ENCODE measurements at places on chromosomes 13 and 19.

- H3K4me1 ChIP-seq, result no peaks in the 10 kb centered on the region
- DNase-seq, result peak; percentile 25
- no peaks in the 10 kb centered on the region for H3K27me3 ChIP-seq
Observed at GRCh38 chr19:31947436-31948115, 397.8 kb upstream of the ZNF507 start.

GRCh38 chr13:24788538-24788937 is 24.6 kb downstream of the RNF17 start:
- H3K36me3 ChIP-seq, result no peaks in the 10 kb centered on the region
- no peak overlapping the region for H3K27ac ChIP-seq
- H3K27me3 ChIP-seq, result no peaks in the 10 kb centered on the region
- no peak for DNase-seq
- H3K4me3 ChIP-seq, result no peak overlapping the region
- no peaks in the 10 kb centered on the region for H3K4me1 ChIP-seq

DNA sequence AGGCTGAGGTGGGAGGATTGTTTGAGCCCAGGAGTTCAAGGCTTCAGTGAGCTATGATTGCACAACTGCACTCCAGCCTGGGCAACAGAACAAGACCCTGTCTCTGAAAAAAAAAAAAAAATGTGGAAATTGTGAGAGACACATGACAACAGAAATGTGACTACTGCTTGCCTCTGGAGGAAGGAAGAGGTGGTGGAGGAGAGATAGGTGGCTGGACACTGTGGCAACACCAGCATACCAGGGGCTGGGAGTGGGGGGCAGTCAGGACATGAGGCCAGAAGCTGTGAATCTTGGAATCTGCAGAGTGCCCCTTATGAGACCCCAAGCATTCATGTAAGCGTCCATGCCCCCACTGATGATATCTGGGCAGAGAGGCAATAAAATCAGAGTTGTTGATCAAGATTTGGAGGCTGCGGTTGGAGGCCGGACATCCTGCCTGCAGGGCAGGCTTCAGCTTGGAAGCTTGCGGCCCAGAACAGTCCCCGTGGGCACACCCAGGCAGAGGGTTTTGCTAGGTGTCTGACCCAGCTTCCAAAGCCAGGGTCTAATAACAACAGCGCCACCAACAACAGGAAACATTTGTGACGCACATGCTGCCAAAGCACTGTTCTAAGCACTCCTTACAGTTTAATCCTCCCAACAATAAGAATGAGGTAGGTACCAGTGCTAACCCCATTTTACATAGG is 16.9 kb downstream of the FAM187B start:
- H3K4me3 ChIP-seq, result no peak overlapping the region
- DNase-seq, result peak; percentile 76
- H3K27ac ChIP-seq, result peak overlapping the region; percentile 83
- no peaks in the 10 kb centered on the region for H3K36me3 ChIP-seq
- H3K27me3 ChIP-seq, result no peaks in the 10 kb centered on the region
- peaks cover 38% of the 10 kb centered on the region for H3K4me1 ChIP-seq

DNA sequence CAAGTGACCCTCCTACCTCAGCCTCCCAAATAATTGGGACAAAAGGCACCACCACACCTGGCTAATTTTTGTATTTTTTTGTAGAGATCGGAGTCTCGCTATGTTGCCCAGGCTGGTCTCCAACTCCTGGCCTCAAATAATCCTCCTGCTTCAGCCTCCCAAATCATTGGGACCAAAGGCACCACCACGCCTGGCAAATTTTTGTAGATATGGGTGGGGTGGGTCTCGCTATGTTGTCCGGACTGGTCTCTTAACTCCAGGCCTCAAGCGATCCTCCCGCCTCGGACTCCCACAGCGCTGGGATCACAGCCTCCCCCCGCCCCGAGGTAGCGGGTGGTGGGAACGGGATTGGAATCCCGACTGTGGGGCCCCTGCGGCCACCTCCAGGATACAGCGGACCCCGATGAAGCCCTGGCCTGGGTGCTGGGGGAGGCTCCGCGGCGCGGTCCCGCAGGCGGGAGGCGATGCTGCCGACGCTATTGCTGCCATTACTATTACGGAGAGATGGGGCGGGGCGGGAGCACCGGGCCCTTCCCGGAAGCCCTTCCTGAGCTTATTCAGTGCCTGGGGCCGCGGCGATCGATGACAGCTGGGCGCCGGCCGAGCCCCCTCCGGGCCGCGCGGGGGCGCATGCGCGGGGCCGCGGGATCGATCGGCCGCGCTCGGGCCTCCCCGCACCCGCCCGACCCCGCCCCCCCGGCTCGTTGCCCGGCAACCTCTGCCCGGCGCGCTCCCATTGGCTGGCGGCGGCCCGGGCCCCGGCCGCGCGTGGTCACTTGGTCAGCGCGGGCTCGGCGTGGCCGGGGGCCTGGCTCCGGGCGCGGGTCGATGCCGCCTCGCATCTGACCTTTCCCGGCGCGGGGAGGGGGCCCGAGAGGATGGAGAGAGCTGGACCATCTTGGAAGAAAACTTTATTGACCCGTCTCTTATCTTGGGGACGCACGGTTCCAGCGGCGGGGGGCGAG is 27.9 kb upstream of the ONECUT3 start:
- no peak overlapping the region for H3K4me3 ChIP-seq
- peaks cover 14% of the 10 kb centered on the region for H3K4me1 ChIP-seq

- no peak for DNase-seq
- H3K36me3 ChIP-seq, result no peaks in the 10 kb centered on the region
- H3K4me3 ChIP-seq, result no peak overlapping the region
- H3K27ac ChIP-seq, result no peak overlapping the region
- no peaks in the 10 kb centered on the region for H3K27me3 ChIP-seq
- no peaks in the 10 kb centered on the region for H3K4me1 ChIP-seq
Observed at GRCh38 chr19:34155686-34156085, 16.6 kb upstream of the LSM14A start.

GRCh38 chr13:20902438-20903163 is at the start of gene XPO4:
TSS of gene XPO4 (minus strand) at chr13:20902746. CDS start at chr13:20902738, 8 bp downstream.
- peaks cover 13% of the 10 kb centered on the region for H3K4me1 ChIP-seq
- peak; percentile 97 for DNase-seq
- H3K36me3 ChIP-seq, result no peaks in the 10 kb centered on the region

DNA sequence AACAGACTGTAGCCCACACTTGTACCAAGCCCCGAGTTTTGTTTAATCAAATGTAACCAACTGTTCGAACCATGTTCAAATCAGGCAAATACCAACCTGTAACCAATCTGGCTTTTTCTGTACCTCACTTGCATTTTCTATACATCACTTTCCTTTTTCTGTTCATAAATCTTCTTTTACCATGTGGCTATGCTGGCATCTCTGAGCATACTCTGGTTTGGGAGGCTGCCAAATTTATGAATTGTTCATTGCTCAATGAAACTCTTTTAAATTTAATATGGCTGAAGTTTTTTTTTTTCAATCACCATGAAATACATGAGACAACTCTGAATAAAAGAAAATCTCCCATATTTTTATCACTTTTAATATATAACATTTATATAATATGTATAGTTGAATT is 256.1 kb downstream of the SLITRK6 start:
- H3K4me1 ChIP-seq, result no peaks in the 10 kb centered on the region
- no peaks in the 10 kb centered on the region for H3K27me3 ChIP-seq
- no peak for DNase-seq
- H3K4me3 ChIP-seq, result no peak overlapping the region
- H3K36me3 ChIP-seq, result no peaks in the 10 kb centered on the region
- no peak overlapping the region for H3K27ac ChIP-seq

DNA sequence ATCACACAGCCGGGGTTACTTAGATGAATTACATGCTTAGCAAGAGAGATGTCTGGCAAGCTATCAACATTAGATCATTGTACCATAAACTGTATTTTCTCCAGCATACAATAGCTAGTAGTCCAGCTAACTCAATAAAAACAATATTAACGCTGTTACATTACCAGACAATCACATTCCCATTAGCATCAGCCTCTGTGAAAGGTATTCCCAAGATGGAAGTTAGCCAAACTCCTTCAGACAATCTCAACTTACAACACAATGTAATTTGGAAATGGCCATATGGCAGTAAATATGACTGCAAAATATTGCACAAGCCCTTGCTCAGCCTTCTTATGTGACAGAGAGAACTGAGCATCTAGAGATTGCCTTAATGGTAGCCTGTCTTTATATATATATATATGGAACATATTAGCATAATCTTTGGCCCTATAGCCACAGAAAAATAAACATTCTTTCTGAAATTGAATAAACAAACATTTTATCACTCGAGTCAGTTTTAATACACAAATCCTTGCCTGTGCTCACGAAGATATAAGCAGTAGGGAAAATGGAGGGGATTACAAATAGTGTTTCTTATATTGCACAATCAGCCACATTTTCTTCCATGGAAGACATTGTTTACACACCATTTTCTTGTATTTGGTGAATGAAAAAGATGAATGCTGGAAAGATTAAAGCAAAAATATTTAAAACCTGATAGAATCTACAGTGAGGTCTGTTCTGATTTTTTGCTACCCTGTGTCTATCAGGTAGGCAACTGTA is 1060.5 kb downstream of the DIAPH3 start:
- H3K4me3 ChIP-seq, result no peak overlapping the region
- H3K36me3 ChIP-seq, result no peaks in the 10 kb centered on the region
- peaks cover 3% of the 10 kb centered on the region for H3K4me1 ChIP-seq
- H3K27ac ChIP-seq, result no peak overlapping the region
- H3K27me3 ChIP-seq, result no peaks in the 10 kb centered on the region

DNA sequence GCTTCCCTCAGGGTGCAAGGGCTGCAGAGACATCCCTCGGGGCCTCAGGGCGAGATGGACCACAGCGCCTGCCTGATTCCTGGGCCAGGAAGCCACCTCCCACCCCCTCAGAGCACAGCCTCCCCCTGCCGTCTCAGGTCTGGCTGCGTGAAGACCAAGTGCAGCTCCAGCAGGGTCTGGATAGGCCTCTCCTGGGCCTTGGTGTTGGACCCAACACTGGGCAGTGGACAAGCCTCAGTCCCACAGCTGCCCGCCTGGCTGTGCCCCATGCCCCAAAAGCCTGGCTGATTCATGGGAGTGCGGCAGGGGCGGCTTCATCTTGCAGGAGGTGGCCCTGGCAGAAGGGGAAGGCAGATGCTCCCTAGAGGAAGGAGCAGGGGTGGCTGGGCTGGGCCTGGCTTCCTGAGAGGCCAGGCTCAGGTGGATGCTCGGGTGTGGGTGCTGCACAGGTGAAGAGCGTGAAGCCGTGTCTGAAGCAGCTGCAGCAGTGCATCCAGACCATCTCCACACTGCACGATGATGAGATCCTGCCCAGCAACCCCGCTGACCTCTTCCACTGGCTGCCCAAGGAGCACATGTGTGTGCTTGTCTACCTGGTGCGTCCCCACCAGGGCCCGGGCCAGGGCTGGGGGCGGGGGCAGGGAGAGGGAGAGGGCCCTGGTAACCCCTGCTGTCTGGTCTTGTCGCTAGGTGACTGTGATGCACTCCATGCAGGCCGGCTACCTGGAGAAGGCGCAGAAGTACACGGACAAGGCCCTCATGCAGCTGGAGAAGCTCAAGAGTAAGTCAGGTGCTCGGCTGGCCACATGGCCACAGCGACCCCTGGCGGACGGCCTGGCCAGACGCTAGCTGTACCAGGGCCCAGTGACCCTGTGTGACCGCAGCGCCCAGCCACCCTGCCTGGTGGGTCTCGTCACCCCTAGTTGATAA is 21.7 kb downstream of the MAU2 start:
- no peak overlapping the region for H3K4me3 ChIP-seq
- H3K36me3 ChIP-seq, result peaks cover 100% of the 10 kb centered on the region
- no peak overlapping the region for H3K27ac ChIP-seq
- no peaks in the 10 kb centered on the region for H3K27me3 ChIP-seq
- peak; percentile 70 for DNase-seq
- H3K4me1 ChIP-seq, result no peaks in the 10 kb centered on the region

- H3K4me3 ChIP-seq, result no peak overlapping the region
- H3K27me3 ChIP-seq, result no peaks in the 10 kb centered on the region
- H3K27ac ChIP-seq, result no peak overlapping the region
- H3K36me3 ChIP-seq, result no peaks in the 10 kb centered on the region
- H3K4me1 ChIP-seq, result no peaks in the 10 kb centered on the region
- DNase-seq, result no peak
Observed at GRCh38 chr19:30118760-30119159, 176.7 kb downstream of the URI1 start.

DNA sequence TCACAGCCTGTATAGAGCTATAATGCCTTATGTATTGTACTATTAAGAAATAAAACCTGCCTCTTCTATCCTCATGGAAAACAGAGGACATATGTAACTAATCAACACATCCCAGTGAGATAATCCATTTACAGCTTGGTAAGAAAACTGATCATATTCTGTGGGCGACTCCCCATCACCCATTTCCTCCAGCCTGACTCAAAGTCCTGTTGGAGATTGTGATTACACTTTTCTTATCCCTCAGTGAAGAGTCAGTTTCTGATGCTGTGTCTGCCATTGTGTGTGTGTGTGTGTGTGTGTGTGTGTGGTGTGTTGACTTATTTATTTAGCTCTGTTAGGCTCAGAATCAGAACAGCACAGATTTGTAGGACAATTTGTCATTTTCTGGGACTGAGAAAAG is 212.8 kb downstream of the FGF9 start:
- no peak overlapping the region for H3K27ac ChIP-seq
- DNase-seq, result no peak

GRCh38 chr13:44790289-44790688 is 199.0 kb downstream of the NUFIP1 start:
- no peaks in the 10 kb centered on the region for H3K36me3 ChIP-seq
- no peak overlapping the region for H3K27ac ChIP-seq
- no peak overlapping the region for H3K4me3 ChIP-seq
- no peak for DNase-seq

DNA sequence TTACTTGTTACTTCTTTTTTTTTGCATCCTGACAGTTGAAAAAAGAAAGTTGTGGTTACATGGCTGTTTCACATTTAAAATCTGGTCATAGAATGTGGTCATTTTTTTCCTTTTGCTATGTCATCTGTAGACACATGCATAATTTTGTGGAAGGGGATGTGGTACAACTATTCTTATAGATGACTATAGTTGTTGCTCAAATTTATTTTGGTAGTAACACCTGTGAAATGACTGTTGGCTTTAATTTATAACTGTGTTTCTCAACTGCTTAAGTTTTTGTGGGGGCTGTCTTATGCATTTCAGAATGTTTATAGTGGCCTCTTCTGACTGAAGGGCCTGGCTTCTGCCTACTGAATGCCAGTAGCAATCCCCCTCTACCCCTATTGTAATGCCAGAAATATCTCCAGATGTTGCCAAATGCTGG is 130.5 kb downstream of the PAN3 start:
- no peaks in the 10 kb centered on the region for H3K27me3 ChIP-seq
- H3K4me3 ChIP-seq, result no peak overlapping the region
- peaks cover 17% of the 10 kb centered on the region for H3K36me3 ChIP-seq
- H3K27ac ChIP-seq, result no peak overlapping the region
- no peak for DNase-seq

DNA sequence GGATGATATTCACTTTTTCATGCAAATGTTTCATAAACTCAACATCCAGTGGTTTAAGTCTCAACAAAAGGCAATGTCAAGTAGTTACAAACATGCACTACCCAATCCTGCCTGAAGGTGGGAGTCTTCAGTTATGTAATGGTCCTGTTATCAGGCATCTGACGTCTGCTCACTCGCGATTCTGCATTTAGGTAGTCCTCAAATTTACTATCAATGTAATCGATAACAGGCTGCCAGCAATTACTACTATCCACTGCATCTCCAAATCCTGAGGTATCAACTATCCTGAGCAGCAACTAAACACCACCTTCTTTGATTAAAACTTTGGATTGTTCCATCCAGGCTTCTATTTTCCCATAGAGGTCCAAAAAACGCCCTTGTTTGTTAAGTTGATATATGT is 51.2 kb downstream of the NLRP12 start:
- H3K4me3 ChIP-seq, result no peak overlapping the region
- no peaks in the 10 kb centered on the region for H3K27me3 ChIP-seq
- H3K36me3 ChIP-seq, result no peaks in the 10 kb centered on the region

GRCh38 chr13:101013245-101013644 is 338.6 kb upstream of the TMTC4 start:
- no peaks in the 10 kb centered on the region for H3K4me1 ChIP-seq
- no peak overlapping the region for H3K27ac ChIP-seq
- H3K36me3 ChIP-seq, result no peaks in the 10 kb centered on the region
- no peak overlapping the region for H3K4me3 ChIP-seq
- no peak for DNase-seq
- no peaks in the 10 kb centered on the region for H3K27me3 ChIP-seq

All from upper lobe of left lung (tissue), 6 donors.